Stimulated activated CD4-positive, alpha-beta T cell treated with anti-CD3 and anti-CD28 coated beads, TNF-alpha, amount 100 ng/mL, for 1 hour (primary cell): ENCODE measurements at places on chromosomes 6 and 20.

DNA sequence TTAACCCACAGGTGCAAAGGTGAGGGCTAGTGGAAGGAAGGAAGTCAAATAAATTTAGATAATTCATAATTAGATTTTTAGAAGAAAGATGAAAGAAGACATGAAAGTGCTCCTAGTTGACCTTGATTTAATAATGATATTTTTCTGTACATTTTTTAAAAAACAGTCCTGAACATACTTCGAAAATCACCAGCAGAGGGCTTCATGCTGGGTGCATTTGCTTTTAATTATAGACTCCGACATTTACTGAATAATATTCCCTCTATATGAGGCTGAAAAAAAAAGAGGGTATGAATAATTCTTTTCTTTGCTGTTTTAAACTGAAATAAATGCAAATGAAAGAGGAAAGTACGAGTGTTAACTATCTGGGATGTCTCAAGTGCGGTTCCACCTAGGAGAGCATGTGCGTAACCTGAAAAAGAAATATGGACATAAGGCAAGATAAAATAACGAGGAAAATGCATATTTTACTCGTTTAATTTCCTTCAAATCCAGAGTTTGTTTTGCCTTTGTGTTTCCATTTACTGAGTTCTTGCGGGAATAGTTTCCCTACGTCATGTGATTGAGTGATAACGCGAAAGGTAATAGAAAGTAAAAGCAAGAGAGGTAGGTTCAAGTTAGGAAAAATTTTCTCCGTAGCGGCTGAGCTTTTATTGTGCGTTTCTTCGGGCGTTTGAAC lies 3.1 kb upstream of the TFAP2B start:
- DNase-seq = no peak

DNA sequence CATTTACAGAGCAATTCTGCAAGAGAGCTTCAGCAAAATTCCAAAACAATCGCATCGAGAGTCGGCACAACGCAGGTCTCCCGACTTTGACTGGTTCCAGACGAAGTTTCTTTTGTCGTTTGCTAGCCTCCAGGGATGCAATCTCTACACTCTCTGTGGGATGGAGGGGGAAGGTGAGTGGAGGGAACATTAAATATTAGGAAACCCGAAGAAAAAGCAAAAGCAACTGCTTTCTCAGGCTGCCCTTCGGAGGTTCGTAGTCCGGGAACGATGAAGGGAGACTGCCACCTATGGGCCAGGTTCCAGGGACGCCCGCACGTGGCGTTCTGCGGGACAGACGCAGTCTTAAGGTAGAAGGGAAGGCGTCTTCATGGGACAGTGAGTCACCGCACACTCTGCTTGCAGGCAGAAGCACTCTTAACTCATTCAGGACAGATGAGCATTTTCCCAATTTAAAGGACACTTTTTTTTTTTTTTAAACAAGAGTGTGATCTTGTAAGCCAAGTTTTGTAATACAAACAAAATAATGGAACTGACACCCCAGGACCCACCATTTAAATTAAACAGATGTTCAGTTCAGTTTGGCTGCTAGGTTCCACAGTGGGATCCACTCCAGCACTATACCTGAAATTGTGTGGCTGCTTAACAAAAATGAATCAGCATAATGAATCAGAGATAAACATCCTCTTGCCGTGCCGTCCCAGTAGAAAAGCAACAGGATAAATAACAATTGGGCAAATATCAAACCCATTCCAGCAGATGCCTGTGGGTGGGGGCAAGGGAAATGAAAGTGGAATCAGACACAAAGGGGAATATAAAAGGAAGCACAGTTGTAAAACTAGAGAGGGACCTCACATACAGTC lies 65.8 kb upstream of the ARMC2 start:
- DNase-seq = peak; percentile 59

DNA sequence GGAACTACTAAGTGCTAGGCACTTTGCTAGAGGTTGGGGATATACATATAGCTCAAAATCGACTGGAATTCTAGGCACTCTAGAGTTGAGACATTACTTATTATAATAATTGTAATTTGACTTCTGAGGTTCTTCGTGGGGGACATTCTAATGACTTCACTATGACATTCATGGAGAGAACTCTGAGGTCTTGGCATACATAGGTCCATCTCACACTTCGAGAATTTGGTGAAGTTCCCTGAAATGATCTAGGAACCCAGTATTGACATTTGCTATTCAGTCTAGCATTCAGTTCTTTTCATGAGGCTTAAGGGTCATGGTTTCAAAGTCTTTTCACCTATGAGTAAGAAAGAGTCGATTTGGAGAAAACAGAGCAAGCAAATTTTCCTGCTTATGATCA lies 446.6 kb upstream of the JAG1 start:
- DNase-seq = no peak

GRCh38 chr6:7451326-7451725 lies 61.7 kb downstream of the RIOK1 start:
- no peak for DNase-seq

DNA sequence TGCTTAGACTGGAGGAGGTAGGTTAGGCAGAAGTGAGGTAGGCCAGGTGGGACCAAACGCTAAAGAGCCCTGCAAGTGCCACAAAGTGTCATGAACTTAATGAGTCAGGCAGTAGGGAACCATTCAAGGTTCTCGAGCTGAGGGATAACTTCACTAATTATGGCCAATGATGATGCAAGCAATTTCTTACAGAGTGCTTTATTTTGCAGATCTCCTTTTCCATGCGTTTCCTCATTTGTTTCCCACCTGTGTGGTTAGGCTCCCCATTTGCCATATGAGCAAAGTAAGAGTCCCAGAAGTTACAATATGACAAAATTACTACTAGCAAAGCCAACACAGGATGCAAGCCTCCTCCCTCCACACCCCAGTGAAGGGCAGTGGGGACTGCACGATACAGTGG lies 36.5 kb upstream of the PSMF1 start:
- DNase-seq = no peak

- DNase-seq = no peak
These were observed 8.0 kb downstream of the TGM2 start for GRCh38 chr20:38156888-38157634.

- no peak for DNase-seq
These were observed 532.6 kb upstream of the JARID2 start for GRCh38 chr6:14713008-14713960.

DNA sequence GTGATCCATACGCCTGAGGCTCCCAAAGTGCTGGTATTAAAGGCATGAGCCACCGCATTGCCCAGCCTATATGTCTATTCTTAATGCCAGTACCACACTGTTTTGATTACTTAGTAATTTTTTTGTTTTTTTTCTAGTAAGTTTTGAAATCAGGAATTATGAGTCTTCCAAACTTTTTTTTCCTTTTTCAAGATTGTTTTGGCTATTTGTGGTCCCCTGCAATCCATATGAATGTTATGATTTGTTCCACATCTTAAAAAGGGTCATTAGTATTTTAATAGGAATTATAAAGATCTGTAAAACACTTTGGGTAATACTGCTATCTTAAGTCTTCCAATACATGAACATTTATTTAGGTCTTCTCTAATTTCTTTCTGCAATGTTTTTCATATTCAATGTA lies 6.8 kb upstream of the POPDC3 start:
- no peak for DNase-seq

GRCh38 chr6:168828800-168829199 lies 387.8 kb downstream of the SMOC2 start:
- DNase-seq = no peak

DNA sequence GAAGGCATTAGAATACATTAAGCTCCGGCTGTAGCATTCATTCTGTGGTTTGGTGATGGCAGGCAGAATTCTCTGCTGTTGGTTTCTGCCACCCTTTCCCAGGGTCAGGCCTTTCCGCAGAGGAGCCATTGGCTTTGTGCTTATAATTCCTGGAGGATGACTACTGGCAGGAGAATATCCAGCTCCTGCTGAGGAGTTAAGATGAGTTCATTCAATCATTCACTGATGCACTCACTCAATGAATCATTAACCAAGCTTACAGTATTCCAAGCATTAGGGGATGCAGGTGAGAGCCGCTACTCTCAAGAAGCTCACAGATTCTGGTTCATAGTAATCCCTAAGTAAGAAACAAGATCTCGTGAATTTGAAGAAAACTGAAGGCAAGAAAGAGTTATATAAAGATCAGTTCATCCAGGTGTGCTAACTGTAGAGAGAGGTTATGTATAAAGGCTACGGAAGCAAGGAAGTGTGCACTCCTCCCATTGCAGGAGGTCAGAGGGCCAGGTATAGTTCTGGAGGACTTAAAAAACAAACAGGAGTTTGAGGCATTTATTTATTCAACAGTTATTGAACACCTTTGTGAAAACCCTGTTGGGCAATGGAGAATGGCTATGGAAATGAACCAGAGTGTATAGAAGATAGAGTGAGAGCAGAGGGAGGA lies 75.5 kb downstream of the HMGN3 start:
- no peak for DNase-seq

DNA sequence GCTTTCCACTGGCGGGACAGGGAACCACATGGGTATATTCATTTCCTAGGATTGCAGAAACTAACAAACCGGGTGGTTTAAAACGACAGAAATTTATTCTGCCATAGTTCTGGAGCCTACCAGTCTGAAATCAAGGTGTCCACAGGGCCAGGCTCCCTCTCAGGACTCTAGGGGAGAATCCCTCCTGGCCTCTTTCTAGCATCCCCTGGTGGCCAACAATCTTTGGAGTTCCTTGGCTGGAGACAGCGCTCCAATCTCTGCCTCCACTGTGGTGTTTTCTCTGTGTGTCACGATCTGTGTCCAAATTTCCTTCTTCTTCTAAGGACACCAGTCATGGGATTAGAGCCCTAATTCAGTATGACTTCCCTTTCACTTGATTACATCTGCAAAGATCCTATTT lies 95.0 kb downstream of the SCML4 start:
- DNase-seq = no peak

- DNase-seq = no peak
These were observed 32.9 kb upstream of the FRMD1 start for GRCh38 chr6:168111911-168112310.
